Suppressor macrophage treated with lipopolysaccharide for 4 hours (primary cell): ENCODE measurements at places on chromosomes 7 and 10.

DNA sequence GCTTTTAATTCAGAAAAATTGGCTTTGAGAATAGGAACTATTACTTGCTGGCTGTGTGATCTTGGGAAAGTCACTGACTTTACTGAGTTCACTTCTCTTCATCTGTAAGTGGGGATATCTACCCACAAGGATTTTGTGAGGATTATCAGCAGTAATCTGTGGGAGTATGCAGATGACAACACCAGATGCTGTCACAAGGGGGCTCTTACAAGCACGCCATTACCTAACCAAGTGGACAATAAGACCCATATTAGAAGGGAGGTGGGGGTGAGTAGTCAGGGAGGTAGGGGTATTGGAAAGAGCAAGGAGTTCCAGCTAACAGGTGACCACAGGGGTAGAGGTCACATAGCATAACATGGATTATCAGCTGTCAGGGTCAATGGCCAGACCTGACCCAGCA lies 569.4 kb downstream of the SUGCT start:
- no peak for DNase-seq

DNA sequence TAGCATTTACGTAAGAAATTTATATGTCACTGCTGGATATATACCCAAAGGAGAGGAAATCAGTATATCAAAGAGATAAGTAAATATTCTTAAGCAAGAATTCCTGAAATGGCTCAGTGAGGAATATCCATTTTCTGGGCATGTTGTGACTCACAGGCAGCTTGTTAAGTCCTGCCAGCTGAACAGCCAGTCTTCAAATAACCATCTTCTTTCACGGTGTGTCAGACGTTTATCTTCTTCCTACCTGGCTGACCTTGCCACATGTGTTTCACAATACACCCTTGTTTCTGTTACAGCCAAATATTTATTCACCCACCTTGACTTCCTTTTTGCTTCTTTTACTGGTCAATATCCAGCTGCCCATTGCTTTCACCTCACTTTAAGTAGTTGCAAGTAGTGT lies 648.1 kb downstream of the ANKRD7 start:
- DNase-seq = no peak

- peak; percentile 37 for DNase-seq
These were observed 42.1 kb upstream of the INSIG1 start for GRCh38 chr7:155255621-155256020.

DNA sequence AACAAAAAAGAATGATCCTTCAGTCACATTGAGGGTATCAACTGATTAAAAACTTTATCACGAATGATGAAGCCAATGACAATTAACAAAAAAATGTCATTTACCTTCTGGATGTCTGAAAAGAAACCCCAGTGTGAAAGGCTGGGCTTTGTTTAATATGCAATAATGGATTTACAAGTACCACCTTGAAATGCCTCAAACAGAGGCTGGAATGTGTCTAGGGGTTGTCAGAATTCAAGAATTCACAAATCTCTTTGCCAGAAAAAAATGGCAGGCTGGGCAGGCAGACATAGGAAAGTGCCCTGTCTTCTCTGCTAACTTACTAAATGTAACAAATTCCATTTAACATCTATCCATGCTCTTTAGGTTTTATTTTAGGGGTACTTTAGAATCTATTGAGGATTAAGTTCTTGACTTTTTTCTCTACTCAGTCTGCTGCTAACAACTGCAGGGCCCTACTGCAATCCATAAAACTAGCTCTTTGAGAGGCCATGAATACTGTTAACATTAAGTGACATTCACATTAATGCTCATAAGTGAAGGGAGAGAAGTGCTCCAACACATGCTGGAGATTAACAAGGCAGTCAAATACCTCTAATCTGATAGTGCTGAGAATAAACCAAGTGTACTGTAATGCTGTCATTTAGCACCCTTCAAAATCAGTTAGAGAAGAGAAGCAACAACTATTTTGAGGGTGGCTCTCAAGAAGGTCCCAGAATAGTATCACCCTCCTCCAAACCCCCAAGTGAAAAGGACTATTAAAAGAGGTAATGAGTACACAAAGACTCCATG lies 43.1 kb upstream of the KCNIP2 start:
- DNase-seq = no peak

- DNase-seq = no peak
These were observed 46.2 kb downstream of the CPVL start for GRCh38 chr7:29099896-29100847.

- DNase-seq = no peak
These were observed 205.4 kb upstream of the ADO start for GRCh38 chr10:62599161-62599560.

GRCh38 chr7:73602721-73603651 lies 21.3 kb downstream of the MLXIPL start:
- DNase-seq = peak; percentile 80

DNA sequence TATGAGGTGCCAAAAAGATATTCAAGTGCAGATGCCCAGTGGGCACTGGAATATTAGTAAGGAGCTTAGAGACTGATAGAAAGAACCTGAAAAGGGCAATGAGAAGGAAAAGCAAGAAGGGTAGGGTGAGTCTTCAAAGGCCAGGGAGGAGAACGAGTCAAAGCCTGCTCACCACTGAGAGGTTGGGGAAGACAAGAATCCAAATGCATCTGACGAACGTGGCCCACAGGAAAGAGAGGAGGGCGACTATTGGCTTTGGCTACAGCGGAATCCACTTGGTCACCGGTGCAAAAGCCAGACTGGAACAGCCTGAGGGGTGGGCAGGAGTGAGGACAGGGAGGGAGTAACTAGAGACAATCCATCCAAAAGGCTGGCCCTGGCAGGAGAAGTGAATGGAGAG lies 216.7 kb upstream of the KLF14 start:
- DNase-seq = no peak

DNA sequence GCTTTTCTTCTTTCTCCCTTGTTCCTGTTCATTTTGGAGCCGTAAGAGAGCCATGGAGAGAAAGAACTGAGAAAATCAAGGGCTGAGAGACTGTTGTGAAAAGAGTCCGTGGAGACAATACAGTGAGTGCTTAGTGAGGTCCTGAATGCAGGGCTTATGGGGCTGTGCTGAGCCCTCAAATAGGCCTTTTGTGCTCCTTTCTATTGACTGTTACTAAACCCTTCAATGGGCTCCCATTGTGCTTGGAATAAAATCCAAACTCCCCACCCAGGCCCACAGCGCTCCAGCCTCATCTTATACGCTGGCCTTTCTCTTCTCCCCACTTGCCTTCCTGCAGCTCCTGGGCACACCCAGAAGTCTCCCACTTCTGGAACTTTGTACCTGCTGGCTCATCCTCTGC lies 243.1 kb upstream of the HABP2 start:
- no peak for DNase-seq

- no peak for DNase-seq
These were observed 163.8 kb upstream of the SLC26A5 start for GRCh38 chr7:103609778-103610177.
